ENCODE measurements at places on chromosomes 7 and 10.

DNA sequence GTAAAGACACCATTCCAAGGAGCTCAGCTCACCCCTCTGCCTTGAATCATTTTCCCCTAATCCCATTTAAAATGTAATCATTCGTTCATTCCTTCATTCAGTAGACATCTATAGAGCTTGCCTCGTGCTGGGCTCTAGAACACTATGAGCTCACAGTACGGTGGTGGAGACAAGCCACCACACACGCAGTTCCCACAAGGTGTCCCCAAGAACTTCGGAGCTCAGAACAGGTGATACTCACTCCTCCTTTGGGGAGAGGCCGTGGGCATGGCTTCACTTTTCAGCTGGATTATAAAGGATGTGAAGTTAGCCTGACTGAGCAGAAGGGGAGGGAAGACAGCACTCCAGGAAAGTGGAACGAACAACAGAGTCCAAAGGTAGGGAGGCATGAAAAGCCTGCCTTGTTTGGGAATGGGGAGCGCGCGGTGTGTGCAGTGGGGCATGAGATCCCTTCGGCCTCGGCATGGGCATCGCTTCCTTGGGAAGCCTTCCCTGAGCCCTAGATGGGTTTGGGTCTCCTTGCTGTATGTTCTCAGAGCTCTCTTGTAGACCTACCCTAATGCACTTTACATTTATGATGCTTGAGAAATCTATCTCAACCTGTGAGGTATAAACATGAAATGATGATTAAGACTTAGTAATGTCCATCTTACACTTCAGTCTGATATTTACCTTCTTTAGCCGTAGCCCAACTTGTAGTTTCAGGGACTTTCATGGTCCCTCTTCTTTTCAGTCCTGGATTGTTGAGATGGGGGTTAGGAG is 809 bp upstream of the OGA start:
- peaks cover 45% of the 10 kb centered on the region for H3K4me1 ChIP-seq
- H3K27me3 ChIP-seq, result no peaks in the 10 kb centered on the region
- H3K4me3 ChIP-seq, result peak overlapping the region; percentile 94
- DNase-seq, result no peak
- H3K36me3 ChIP-seq, result peaks cover 8% of the 10 kb centered on the region

DNA sequence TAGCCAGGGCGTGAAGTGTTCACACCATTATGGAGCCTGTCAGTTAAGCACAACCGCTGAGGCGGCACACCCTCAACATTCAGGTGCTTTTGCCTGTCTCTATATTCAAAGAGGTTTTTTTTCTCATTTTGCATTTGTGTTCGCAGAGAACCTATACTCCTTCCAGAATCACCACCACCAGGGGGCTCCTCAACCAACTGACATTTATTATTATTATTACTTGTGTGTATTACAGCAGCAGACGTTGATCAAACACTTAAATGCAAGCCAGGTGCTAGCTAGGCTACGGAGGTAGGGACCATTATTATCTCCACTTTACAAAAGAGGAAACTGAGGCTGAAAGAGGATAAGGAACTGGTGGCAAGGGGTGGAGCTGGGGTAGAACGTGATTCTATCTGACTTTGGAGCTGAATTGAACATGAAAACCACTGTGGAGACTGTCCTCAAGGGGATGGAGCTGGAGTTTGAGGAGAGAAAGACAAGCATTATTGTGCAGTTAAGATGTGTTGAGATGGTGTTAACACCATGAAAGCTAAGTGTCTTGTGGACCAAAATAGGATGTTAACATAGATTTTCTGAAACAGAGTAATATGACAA is 133.8 kb upstream of the PLXNA4 start:
- peaks cover 4% of the 10 kb centered on the region for H3K27me3 ChIP-seq
- DNase-seq, result no peak
- H3K4me1 ChIP-seq, result peaks cover 4% of the 10 kb centered on the region
- H3K36me3 ChIP-seq, result no peaks in the 10 kb centered on the region

- H3K4me3 ChIP-seq, result peak overlapping the region; percentile 61
- H3K27ac ChIP-seq, result peak overlapping the region; percentile 90
- H3K27me3 ChIP-seq, result no peaks in the 10 kb centered on the region
- DNase-seq, result no peak
- peaks cover 30% of the 10 kb centered on the region for H3K4me1 ChIP-seq
Measured at GRCh38 chr7:144812379-144813283, 23.2 kb downstream of the TPK1 start.

GRCh38 chr7:2326951-2327350 is 12.7 kb upstream of the SNX8 start:
- H3K27ac ChIP-seq, result no peak overlapping the region
- H3K4me3 ChIP-seq, result no peak overlapping the region
- no peaks in the 10 kb centered on the region for H3K4me1 ChIP-seq

- H3K4me3 ChIP-seq, result no peak overlapping the region
- DNase-seq, result no peak
- peaks cover 17% of the 10 kb centered on the region for H3K4me1 ChIP-seq
- H3K36me3 ChIP-seq, result peaks cover 5% of the 10 kb centered on the region
- H3K27me3 ChIP-seq, result no peaks in the 10 kb centered on the region
Measured at GRCh38 chr10:101848408-101848807, 4.8 kb upstream of the KCNIP2 start.

DNA sequence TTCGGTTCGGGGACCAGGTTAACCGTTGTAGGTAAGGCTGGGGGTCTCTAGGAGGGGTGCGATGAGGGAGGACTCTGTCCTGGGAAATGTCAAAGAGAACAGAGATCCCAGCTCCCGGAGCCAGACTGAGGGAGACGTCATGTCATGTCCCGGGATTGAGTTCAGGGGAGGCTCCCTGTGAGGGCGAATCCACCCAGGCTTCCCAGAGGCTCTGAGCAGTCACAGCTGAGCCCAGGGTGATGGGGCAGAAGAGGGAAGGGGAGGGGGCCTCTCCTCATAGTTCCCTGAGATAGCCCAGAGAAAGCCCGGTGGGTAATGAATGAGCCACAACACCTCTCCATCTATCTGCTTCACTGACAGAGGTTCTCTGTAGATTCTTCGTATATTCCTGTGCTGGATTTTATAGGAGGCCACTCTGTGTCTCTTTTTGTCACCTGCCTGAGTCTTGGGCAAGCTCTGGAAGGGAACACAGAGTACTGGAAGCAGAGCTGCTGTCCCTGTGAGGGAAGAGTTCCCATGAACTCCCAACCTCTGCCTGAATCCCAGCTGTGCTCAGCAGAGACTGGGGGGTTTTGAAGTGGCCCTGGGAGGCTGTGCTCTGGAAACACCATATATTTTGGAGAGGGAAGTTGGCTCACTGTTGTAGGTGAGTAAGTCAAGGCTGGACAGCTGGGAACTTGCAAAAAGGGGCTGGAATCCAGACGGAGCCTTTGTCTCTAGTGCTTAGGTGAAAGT is 16.4 kb downstream of the PRSS2 start:
- H3K36me3 ChIP-seq, result peaks cover 7% of the 10 kb centered on the region
- DNase-seq, result no peak
- H3K27me3 ChIP-seq, result no peaks in the 10 kb centered on the region
- peaks cover 17% of the 10 kb centered on the region for H3K4me1 ChIP-seq
- peak overlapping the region; percentile 100 for H3K27ac ChIP-seq

DNA sequence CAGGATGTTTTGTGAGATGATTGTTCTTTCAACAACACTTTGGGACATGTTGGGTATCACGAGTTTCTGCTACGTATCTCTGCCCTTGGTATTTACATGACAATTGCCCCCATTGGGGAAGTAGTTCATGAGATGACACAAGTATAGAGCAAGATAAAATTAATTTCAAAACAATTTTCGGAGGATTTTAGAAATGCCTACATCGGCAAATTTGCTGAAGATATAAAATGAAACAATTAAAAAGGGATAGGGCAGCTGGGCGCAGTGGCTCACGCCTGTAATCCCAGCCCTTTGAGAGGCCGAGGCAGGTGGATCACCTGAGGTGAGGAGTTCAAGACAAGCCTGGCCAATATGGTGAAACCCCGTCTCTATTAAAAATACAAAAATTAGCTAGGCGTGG is 371.7 kb downstream of the INHBA start:
- H3K27me3 ChIP-seq, result no peaks in the 10 kb centered on the region
- no peak for DNase-seq
- H3K36me3 ChIP-seq, result no peaks in the 10 kb centered on the region

Data from T-helper 17 cell (primary cell).